ENCODE measurements at places on chromosomes 12 and 14.
A peak's percentile ranks its signal among the peaks of the same experiment; 100 is the strongest.

- no peak for DNase-seq
Measured at GRCh38 chr12:121946313-121947025, 28.1 kb downstream of the CFAP251 start.

DNA sequence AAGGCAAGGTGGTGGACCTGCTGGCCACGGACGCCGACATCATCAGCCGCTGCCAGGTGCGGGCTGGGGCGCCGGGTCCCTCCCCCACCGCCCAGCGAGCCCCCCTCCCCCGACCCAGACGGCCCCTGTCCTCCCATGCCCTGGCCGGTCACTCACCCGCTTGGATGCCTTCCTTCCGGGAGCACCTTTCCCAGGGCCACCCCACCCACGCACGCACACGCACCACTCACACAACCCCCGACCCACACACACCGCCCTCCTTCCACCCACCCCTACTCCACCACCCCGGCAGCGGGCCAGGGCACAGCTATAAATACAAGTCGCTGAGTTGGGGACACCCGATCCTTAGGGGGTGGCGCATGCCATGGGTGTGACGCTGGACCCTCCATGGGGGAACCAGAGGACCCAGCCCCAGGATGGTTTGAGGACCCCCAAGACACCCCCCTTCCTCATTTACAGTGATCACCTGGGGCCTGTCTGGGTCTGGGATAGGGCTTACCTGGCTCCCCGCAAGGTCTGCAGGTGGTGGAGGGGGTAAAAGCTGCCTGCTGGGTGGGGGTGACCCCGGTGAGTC is 465 bp downstream of the ADSS1 start:
- no peak for DNase-seq

DNA sequence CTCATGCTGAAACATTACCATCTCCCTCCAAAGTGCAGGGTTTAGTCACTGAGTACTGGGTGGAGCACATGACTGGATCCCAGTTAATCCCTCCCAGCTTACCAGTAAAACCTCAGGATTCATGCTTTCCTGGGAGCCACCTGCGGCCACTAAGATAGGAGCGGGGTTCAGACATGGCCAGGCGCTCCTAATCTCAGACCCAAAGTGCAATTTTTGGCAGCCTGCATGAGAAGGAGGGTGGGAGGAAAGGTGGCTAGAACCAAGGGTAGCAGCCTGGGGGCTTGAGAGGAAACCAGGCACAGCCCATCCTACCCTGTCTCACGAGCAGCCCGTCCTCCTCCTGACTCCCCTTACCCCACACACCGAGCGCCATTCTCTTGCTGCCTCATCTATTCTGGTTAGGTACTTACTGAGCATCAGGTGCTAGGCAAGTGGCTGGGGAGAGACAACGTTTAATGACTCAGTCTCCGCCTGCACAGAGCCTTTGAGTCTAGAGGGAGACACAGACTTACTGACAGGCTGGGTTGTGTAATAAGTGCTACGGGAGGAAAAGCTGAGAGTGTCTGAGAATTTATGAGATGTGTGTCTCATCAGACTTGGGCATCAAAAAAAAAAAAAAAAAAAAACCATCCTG is 9.9 kb downstream of the GPRC5A start:
- DNase-seq, result no peak

DNA sequence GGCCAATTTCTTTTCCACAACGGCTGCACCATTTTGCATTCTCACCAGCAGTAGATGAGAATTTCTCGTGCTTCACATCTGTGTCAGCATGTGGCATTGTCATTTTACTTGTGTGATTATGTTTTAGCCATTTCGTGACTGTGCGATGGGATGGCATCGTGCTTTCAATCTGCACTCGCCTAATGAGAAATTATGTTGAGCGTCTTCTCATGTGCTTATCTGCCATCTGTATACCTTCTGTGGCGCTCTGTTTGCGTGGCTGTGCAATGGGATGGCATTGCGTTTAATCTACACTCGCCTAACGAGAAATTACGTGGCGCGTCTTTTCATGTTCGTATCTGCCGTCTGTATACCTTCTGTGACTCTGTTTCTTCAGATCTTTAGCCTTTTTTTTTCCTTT is 14.9 kb upstream of the GPR132 start:
- no peak for DNase-seq

DNA sequence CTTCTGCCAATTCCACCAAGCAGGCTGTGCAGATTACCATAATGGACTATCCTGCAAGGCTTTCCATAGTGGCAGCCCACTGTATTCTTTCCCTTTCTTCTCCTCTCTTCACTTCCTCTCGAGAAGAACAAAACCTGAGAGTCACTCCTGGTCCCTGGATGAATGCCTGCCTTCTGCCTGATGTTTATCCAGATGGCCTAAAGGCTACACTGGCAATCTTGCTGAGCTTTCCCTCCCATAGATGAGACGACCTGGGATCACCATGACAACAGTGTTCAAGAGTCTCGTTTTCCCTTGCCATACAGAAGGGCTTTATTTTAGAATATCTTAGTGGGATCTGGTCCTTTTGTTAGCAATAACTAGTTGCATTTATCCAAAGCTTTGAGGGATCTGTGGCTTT is 142.3 kb downstream of the RTN1 start:
- no peak for DNase-seq

DNA sequence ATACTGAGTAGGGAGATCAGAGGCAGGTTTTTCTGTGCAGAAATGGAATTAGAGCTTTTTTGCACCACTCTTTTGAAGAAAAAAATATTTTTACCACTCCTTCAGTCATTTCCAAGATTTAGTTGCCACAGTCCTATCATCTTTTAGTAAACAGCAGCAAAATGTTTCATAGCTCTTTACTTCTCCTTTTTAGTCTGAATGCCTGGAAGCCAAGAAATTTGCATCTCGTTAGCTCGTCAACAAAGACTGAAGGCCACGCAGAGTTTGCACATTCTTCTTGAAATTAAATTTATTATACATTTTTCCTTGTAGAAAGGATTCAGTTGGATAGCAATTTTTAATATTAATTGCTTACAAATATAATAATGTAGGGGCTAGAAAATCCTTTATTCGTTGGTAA is 544.5 kb upstream of the ATP2B1 start:
- no peak for DNase-seq

DNA sequence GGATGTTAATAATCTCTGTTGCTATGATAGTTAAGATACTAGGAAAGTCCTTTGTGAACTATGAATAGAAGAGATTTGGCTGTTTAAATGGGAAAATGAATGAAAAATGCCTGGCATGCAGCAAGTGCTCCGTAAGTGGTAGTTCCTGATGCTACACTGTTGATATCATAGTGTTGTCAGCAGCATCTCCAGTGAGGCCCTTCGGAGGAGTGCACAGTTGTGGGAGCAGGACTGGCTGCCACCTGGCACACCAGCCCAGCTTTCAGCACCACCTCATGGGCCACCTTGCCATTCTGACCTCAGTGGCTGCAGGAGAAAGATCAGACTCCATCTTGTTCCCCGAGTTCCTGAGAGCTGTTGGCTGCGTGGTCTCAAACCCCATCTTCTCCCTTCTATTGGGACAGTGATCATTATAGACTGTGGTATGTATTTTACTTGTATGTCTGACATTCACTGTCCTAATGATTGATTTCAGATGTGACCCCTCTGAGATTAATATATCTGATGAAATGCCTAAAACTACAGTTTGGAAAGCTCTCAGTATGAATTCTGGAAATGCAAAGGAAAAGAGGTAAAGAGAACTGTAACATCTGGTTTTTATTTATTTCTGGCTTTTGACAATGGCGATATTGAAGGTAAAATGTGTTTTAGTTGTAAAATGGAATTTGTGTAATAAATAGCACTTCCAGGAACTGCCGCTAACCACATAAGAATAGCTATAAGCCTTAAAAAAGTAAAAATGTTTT is 80.9 kb downstream of the SLC4A8 start:
- DNase-seq, result no peak

DNA sequence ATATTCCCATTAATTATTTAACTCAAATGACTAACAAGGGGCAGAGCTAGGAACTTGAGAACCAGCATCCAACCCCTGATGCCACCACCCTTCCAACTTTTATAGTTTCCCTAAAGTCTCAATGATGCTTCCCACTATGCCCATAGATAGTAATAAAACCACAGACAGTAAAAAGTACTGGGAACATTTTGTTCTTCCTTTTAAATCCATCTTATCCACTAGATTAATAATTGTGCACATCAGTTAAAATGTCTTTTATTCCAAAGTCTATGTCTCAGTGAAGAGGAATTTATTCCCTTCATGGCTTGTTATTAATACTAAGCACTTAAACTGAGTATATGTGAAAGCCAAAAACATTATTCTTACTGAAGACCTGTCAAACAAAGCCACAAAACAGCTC is 45.8 kb downstream of the SINHCAF start:
- DNase-seq, result no peak

DNA sequence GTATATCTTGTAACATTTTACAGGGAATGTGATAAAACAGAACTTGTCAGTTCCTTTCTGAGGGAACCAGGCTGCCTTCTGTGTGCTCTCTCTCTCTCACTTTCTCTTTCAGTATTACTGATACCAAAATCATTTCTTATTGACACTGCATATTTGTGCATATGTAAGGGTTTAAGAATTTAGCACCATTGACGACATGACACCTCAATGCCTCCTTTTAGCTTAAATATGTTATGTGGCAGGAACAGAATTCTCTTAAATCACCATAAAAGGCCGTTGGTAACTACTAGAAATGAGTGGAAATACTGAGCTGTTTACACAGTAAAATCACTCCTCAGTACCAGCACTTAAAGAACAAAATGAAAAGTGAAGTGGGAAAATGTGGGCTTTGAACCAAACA is 457.7 kb upstream of the SYT1 start:
- no peak for DNase-seq

DNA sequence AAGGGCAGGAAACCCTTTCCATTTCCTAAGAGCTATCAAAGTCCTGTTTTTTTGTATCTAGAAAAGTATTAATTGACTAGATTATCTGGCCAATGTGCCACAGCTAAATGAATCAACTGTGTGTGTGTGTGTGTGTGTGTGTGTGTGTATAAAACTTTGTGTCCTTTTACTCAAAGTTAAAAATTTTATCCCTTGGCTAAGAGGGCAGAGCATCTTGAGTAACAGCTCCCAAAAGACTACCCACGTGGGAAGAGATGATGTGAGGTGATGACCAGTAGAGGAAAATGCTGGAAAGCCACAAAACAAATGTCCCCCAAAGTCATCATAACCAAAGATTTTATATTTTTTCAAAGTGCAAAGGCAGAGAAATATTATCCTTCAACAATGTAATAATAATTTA is 90.3 kb downstream of the FAR2 start:
- DNase-seq, result no peak

GRCh38 chr12:46490635-46491034 is 118.1 kb upstream of the SLC38A2 start:
- DNase-seq, result no peak

GRCh38 chr14:100155049-100155621 is 4.3 kb downstream of the DEGS2 start:
- no peak for DNase-seq

GRCh38 chr12:97936165-97936564 is 473.6 kb downstream of the RMST start:
- DNase-seq, result no peak

GRCh38 chr14:54627540-54628363 is 60.8 kb downstream of the SAMD4A start:
- DNase-seq, result peak; percentile 83

DNA sequence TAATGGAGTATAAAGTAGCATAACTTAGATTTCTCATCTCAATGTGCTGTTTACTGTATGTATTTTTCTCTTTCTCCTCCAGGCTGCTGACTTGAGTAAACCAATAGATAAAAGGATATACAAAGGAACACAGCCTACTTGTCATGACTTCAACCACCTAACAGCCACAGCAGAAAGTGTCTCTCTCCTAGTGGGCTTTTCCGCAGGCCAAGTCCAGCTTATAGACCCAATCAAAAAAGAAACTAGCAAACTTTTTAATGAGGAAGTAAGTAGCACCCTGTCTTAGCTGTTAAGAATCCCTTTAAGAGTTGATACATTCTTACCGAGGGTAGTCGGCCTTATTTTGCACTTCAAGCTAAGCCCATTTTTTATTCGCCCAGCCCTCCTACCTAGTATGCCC is 55.2 kb downstream of the WDR20 start:
- no peak for DNase-seq

- no peak for DNase-seq
Measured at GRCh38 chr12:12121061-12121460, 50.3 kb downstream of the BCL2L14 start.

GRCh38 chr14:91317381-91318308 is 73.1 kb upstream of the GPR68 start:
- no peak for DNase-seq

- DNase-seq, result no peak
Measured at GRCh38 chr12:96146747-96147146, 47.4 kb upstream of the ELK3 start.

DNA sequence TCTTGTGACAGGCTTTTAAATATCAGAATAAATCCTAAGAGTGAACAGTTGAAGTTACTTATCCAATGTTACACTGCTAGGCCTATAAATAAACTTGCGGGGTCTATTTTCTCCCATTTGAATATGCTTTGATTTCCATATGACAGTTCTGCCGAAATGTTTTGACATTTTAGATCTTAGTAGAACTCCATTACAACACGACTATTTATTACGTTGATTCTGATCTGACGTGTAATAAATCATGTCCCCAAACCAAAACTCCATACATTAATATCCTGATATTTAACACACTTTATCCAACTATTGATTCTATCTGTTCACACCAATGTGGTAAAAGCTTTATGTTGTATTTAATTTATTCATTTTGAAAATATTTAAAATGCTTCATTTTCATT is 16.1 kb upstream of the NEMF start:
- no peak for DNase-seq

DNA sequence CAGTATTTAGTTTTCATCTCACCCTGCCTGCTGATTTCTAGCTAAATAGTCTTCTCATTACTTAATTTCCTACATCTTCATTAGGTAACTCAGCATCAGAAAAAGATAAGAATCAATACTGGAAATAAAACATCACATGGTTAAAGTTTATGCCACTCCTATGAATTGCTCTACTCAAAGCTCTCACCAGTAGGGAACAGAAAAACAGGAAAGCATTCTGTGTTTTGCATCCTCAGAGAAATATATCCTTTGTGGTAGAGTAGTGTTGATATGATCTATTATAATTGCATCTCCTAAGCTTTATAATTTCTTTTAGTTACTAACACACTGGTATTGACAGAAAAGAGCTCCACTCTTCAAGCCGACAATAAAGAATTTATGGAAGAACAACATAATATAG is 9.9 kb downstream of the CPNE8 start:
- no peak for DNase-seq

DNA sequence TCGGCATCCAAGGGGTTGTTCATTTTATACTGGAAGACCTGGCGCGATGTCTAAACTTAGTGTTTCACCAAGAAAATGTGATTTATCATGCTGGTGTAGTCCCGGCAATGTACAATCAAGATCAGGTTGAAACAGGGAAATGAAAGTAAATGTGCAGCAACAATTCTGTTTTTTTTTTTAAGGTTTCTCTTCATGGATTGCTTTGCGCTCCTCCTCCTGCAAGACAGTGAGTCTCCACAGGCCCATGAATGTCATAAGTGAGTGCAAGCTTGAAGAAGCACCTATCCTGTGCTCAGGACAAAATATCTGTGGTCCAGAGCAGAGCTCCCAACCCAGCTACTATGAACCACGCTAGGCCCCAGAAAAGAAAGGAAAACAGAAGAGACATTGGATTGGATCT is 143.4 kb downstream of the KCNK10 start:
- DNase-seq, result no peak

Data from renal pelvis (tissue), 12 donors.